ENCODE measurements at places on chromosomes 6 and 20.

GRCh38 chr20:17710379-17711266, 10.9 kb downstream of the BANF2 start:
- no peak for DNase-seq

DNA sequence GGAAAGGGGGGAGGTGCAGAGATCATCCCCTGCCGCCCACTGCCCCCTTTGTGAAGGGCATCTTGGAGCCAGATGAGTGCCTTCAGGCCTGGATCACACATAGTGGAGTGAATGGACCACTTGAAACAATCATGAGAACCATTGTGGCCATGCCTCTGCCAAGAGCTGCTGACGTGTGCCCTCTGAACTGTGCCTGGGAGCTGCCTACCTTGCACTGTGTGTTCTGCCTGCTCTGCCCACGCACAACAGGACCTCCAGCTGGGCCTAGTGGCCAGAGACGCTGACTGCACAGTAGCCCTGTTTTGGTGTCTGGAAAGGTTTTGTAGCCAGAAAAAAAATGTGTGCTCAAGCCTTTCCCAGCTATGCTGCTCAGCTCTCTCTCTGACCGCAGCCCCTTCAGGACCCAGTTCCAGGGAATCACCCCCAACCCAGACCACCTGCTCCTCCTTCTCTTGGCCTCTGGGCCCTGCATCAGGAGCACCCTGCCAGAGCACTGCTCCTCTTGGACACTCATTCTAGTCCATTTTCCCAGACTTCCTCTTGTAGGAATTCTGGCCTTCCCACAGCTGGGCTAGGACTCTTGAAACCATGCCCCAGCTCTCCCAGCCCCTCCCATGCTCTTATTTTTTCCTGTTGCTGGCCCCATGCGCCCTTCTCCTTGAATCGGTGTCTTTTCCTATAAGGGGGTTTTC, 1.6 kb upstream of the ADIG start:
- DNase-seq: no peak

- no peak for DNase-seq
Measured at GRCh38 chr20:51739722-51740249, 28.4 kb downstream of the ATP9A start.

DNA sequence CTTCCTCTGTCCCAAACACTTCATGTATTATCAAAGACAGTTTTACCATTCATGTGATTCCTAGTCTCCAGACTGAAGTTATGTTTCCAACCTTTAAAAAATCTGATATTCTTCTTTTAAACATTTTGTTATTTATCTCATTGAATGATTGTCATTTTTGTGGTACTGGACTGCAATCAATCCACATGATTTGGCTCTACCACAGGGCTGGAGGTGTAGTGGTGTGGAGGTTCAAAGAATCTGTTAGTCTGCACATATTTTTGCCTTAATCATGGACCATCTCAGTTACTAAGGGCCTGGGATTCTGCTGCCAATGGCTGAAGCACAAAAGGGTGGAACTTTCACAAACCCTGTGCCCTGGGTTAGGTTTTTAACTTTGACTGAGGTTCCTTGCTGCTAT, 164.1 kb upstream of the JAG1 start:
- no peak for DNase-seq

GRCh38 chr20:38255393-38255792, 5.1 kb downstream of the KIAA1755 start:
- no peak for DNase-seq

DNA sequence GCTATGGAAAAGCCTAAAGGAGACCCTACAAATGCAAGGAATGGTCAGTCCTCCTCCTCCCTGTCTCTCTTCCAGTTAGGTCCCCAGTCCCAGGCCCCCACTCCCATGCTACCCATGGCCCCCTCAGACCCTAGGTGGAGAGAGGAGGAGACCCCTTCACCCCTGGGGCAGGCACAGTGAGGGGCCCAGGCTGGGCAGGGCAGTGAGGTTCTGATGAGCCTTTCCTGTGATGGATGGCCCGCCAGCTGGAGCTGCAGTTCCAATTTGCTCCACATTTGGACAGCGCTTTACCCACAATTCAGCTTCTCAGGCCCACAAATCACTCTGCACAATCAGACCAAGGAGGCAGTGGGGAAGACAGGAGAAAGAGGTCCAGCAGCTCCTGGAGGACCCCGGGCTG, 37.3 kb upstream of the MLN start:
- DNase-seq: no peak

GRCh38 chr6:81933089-81933488, 180.6 kb upstream of the TENT5A start:
- DNase-seq: no peak

GRCh38 chr6:25312034-25312620, 33.0 kb downstream of the CARMIL1 start:
- no peak for DNase-seq

Measured in HTR-8/SVneo (cell line).